T-cell (primary cell): ENCODE measurements at places on chromosomes 12 and 14.
A peak's percentile ranks its signal among the peaks of the same experiment; 100 is the strongest.

DNA sequence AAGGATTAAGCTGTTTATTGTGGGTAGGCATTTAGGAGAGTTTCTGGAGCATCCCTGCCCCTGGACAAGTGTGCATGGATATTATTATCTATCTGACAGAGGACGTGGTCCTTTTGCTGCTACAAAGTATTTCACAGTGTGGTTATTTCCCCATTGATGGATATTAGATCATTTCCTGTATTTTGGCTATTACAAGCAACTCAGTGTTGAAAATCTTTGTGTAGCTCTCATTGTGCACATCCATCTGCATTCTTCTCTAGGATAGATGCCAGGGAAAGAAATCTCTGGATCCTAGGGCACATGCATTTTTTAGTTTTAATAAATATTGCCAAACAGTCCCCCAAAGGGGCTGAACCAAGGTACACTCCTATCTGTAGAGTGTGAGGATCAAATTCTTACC is 154.3 kb upstream of the SRRM4 start:
- DNase-seq: no peak

GRCh38 chr12:126286203-126286602 is 1221.0 kb downstream of the AACS start:
- DNase-seq: no peak

DNA sequence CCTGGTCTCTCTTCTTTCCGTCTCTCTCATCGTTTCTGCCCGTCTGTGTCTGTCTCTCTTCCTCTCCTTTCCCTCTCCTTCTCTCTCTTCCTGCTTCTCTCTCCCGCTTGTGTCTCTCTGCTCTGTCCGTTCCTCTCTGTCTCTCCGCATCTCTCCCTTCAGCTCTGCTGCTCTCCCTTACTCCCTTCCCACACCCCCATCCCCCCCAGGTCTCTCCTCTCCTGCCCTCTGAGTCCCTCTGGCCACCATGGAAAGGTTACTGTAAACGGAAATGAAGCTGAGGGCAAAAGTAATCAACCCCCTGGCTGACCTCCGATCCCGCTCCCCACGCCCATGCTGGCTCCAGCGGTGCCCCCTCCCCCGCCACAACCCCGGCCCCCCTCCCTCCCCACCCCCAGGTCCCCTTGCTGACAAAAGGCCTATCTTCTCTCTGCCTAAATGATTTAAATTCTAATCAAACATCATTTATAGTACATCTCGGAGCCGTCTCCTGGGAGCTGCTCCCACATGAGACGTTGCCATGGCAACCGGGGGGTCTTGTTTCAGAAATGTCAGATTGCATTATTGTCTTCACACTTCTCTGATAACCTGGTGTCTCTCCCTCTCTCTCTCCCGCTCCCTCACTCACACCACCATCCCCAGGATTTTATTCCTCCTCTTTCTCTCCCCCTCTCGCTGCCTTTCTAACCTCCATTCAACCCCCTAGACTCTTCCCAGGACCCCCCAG is 203.8 kb downstream of the RBM19 start:
- DNase-seq: no peak

- DNase-seq: no peak
These were observed 274.7 kb downstream of the EGLN3 start for GRCh38 chr14:33676135-33676566.

DNA sequence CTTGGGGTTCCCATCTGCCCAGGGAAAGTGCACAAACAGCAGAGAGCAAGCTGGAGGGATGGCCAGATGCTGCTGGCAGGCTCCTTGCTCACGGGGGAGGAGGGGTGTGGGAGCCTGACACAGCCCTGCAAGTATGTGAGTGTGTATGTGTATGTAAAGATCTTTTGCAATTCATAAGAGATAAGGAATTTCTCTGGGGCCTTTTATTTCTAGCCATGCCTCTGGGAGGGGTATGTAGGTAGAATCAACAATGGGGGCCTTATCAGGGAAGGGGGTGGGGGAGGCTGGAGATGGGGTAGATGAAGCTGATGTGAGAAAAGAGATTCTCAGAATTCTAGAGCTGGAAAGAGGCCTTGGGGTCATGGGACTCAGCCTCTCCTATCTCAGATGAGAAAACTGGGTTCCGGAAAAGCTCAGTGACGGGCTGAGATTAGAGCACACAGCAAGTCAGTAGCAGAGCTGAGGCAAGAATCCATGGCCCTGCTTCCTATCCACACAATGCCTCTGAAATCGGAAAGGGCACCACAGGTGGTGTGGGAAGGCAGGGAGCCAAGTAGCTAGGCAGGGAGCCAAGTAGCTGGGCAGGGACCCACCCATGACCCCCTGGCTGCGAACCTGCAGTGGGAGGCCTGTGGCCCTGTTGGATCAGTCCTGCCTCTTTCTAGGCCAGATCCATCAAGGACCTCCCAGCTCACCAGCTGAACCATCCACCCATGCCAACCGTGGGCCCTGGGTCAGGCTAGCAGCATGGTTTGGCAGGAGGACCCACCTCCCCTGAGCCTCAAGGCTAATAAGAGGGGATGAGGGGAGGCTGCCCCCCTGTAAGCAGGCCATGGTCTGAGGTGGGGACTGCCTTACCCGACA is 54.7 kb downstream of the PLEKHG3 start:
- no peak for DNase-seq

DNA sequence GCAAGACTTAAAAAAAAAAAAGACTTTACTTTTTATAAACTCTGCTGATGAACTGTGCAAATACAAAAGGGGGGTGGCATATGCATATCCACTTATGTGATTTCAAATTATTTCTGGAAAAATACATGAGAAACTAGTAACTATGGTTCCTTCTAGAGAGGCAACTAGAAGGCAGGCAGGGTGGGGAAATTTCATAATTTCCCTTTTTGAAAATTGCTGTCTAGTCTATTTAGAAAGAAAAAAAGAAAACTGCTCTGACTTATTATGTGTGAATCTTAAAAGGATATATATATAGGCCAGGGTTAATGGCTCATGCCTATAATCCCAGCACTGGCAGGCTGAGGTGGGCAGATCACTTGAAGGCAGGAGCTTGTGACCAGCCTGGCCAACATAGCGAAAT is 42.3 kb downstream of the ANAPC7 start:
- no peak for DNase-seq

GRCh38 chr14:84826294-84826693 is 703.6 kb upstream of the FLRT2 start:
- no peak for DNase-seq

- DNase-seq: no peak
These were observed 143.5 kb downstream of the PAX9 start for GRCh38 chr14:36805131-36805559.

- no peak for DNase-seq
These were observed 112.9 kb downstream of the TSPAN9 start for GRCh38 chr12:3190101-3190500.

GRCh38 chr12:3119756-3120601 is 42.8 kb downstream of the TSPAN9 start:
- DNase-seq: no peak

GRCh38 chr12:62586850-62587249 is 120.2 kb downstream of the MON2 start:
- no peak for DNase-seq

DNA sequence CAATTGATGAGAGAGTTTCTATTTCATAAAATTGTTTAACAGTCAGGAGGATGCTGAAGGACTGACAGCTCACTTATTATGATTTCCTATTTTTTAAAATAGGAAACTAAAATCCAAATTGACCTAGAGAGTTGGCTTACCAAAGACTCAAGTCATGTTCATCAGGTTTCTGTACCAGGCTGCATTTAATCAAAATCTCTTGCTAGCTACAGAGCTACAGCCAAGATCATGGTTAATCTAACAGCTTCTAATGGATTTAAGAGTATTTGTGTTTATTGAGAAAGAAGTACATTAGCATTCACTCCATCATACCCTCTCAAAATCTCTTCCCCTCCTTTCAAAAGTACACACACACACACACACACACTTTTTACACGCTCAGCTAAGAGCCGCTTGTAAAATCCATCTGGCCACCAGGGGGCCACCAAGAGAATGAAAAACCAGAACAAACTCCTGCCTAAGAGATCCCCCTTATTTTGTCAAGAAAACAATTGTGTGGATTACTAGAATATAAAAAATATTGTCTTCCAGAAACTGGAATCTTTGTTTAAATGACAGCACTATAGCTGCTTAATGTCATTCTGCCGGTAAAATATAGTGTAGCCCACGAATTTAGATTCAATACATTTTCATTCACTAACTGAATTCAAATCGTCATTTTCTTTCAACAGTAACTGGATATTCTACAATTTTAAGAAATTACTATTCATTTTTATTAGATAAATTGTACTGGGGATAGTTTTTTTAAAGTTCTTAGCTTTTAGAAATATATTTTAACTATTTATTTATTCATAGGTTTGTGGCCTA is 334.0 kb downstream of the BTG1 start:
- peak; percentile 80 for DNase-seq

DNA sequence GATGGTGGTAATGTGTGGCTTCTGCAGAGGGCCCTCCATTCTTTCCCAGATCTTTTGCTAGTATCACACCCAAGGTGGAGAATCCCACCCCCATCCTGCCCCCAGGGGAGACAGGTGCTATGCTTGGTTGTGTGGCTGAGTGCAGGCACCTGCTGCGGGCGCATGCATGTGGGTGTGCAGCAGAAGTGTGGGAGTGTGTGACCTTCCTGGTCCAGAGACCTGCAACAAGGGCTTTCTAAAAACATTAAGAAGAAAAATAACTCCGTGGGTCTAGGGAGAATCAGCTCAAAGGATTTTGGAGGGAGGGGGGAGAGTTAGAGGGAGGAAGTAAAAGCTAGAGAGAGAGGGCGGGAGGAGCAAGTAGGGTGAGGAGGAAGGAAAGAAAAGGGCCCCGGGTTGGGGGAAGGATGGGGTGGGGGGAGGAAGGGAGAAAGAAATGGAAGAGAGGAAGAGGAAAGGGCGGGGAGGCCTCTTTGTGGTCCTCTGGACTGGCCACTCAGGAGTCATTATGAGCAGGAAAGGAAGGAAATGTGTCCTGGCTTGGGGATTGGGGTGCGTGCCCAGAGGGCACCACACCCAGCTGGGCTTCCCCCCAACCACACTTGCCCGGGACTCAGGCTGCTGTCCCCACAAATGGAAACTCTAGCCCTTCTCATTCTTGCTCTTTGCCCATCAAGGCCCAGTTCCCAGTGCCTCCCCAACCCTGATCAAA is 3.1 kb upstream of the FIGNL2 start:
- no peak for DNase-seq

DNA sequence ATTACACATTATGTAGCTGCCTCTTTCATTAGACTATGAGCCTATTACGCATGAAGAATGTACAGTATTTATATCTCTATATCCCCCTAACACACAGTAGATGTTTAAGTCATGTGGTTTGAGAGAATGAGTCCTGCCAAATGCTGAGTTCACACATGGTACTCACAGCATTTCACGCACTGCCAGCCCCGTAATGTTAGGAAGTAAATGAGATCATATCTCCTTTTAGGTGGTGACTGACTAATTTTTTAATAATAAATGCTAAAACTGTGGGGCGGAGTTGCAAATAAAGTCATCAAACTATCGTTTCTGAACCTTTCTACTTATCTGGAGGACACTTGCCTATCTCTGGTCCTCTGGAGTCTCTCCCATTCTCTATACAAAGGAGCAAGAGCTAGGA is 343.8 kb downstream of the ADAMTS20 start:
- DNase-seq: no peak

- no peak for DNase-seq
These were observed 759.7 kb downstream of the GALC start for GRCh38 chr14:87233266-87233665.

- DNase-seq: no peak
These were observed 64.8 kb upstream of the PLEKHA5 start for GRCh38 chr12:19064713-19065112.

DNA sequence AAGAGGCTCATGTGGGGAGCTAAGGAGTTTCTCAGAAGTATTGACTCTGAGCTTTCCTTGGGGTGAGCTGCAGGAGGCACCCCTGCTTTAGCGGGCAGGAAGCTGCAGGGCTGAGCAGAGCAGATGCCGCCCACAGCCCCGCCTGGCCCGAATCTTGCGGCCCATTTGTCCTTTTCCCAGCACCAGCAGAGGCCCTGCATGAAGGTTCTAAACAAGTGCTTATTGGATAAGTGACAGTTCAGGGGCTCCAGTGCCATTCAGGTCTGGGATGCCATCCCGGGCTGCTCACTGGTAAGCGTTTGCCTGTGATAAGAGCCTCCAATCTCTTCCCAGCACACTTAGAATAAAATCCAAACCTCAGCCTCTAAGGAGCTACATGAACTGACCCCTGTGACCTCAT is 11.4 kb downstream of the RILPL1 start:
- no peak for DNase-seq

DNA sequence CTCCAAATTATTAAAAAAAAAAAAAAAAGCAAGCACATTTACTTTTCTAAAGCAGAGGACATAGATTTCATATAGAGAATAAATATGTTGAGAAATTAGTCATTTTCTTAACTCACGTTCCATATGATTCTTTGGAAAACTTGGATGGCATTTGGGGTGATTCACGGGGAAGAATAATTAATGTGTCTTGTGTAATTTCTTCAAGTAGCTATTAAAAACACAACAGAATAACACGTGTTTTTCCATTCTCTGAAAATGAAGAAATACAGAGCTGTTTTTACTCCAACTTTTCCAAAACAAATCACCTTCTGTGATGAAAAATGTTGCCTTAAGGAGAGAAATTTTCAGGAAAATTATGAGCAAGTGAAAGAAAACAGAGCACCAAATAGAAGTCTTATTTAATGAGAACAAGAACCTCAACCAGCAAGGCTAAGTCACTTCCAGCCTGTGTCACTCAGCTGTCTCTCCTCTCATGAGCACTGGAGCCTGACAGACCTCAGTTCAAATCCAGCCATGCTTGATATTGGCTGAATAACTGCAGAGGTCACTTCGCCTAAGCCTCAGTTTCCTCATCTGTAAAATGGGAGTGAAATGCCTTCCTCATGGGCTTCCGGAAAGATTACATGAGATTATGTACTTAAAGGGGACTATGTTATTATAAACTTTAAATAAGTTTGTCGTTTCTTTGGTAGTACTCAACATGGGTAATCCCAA is 42.8 kb upstream of the NUAK1 start:
- DNase-seq: no peak

DNA sequence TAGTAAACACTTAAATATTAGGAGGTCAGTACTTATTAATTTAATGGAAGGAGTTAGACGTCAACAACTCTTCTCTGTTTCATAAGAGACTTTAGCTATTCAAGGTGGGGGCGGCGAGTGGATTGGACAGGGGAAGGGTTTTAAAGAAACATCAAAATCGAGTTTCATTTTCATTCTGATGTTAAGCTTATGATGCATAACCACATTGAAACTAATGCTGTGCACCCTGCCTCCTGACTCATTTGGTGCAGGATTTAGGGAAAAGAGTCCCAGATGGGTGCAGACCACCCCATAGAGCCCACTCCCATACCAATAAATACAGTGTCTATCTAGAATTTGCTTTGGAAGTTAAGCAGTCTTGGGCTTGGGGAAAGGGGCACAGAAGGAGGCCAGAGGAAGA is 7.4 kb downstream of the ZBTB39 start:
- DNase-seq: no peak
